AG08396 (cell line): ENCODE measurements at places on chromosomes 11 and 22.

DNA sequence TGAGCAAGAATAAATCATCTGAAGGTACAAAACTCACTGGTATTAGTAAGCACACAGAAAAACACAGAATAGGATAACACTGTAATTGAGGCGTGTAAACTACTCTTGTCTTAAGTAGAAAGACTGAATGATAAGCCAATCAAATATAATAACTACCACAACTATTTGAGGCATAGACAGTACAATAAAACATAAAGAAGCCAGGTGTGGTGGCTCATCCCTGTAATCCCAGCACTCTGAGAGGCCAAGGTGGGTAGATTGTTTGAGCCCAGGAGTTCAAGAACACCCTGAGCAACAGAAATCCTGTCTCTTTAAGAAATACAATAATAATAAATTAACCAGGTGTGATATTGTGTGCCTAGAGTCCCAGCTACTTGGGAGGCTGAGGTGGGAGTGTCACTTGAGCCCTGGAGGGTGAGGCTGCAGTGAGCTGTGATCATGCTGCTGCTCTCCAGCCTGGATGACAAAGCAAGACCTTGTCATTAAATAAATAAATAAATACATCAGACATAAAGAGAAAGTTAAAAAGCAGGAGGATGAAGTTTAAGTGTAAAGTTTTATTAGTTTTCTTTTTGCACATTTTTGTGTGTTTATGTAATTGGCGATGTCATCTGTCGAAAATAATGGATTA is 390.6 kb downstream of the DYNC2H1 start:
- DNase-seq = no peak

DNA sequence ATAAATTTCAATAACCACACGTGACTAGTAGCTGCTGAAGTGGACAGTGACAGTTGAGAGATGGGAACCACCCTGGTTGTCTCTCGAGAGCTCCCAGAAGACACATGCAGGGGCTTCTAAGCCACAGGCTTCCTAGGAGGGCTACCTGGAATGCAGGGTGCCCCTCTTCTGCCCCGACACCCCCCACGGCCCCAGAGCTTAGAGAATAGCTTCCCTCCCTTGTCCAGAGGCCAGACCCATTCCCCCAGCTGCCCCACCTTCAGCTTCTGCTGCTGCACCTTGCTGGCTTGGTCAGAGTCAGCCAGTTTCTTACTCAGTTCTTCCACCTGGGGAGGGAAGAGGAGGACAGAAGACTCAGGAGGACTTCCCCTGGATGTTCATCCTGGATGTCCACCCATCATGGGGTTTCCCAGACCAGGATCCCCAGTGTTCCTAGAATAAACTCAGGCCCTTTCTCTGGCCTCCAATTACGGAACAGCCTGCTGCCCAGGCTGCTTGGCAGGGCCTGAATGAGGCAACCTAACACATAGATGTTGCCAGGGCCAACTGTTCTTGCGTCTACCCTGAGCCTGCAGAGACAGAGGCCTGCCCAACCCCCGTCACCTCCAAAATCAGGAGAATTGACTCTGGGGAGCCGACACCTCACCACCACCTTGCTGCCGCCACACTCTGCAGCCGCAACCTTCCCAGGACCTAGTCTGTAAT is 12.0 kb downstream of the IL18BP start:
- DNase-seq = no peak

- no peak for DNase-seq
These were observed 961 bp downstream of the KCNA4 start for GRCh38 chr11:30015725-30016412.

DNA sequence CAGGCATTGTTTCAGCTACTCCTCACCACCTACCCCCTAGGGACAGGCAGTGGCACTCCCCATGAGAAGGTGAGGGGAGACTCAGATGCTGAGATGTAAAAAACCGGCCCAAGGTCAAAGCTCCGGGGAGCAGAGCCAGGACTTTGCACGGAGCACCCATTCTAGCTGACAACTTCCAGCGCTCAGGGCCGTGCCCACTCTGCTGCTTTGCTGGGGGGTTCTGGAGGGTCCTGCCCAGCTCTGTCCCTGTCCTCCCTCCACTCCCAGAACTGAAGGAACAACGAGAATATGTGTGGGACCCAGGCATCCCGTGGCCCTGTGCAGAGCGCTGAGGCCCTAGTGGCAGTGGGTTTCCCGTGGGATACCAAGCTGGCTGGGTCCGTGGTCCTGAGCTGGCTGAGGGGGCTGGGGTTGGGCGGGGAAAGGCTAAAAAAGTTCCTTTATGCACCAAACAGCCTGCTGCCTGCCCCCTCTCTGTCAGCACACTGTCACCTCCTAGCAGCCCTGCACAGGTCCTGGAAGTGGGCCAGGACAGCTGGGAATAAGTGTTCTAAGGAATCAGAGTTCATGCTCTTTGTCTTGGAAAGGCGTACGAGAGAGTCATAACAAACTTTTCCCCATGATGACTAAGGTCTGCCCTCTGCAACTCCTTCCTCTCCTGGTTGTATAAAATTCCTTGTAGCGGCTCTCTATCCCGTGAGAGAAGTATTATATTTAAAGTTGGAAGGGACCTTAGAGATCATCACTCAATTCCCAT is 1.9 kb downstream of the MS4A10 start:
- DNase-seq = peak; percentile 63

DNA sequence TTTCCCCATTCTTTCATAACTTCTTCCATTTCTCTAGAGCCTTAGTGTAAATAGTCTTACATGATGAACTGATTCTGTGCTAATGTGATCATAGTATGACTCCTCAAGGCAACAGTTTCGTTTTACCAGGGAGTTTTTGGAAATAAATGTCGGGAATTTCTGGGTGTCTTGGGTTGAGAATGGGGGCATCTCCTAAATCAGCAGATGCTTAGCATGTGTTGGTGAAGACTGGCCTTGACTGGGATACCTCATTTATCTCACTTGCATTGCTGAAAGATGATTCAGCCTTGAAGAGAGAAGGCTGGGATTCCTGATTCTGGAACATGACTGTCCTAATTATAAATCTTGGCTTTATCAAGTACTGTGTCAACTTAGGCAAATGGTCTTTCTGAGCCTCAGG is 115.7 kb upstream of the C11orf87 start:
- DNase-seq = no peak

DNA sequence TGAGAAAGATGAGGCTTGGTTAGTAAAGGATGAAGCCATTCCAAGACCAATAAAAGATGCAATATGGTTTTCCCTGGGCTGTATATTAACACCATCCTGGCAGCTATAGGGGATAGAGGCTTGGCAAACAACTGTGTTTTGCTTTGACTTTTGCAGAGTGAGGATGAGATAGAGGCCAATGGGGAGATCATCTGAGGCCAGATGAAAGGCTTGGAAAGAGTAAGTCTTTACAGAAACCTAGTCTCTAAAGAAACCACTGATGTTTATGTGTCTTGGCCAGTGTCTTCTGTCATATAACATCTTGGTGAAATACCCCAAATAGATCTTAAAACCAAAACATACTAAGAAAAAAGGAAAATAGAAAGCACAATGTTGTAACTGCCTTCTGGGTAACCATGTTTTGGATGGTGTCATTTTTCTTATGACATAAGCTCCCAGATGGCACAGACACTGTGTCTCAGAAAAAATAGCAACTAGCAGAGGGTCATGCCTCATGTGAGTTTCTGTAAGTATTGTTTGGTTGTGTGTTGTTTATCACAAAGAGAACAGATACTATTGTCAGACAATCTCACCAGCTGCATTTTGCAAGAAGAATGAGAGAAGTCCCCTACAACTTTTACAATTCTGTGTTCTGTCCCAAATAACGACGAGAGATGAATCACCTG is 305.4 kb downstream of the ST3GAL4 start:
- no peak for DNase-seq

- no peak for DNase-seq
These were observed 206.4 kb downstream of the BLID start for GRCh38 chr11:121909596-121909995.

GRCh38 chr11:86785576-86785975 is 14.8 kb upstream of the PRSS23 start:
- DNase-seq = no peak

- DNase-seq = no peak
These were observed 49.2 kb downstream of the LIF start for GRCh38 chr22:30197389-30197788.

DNA sequence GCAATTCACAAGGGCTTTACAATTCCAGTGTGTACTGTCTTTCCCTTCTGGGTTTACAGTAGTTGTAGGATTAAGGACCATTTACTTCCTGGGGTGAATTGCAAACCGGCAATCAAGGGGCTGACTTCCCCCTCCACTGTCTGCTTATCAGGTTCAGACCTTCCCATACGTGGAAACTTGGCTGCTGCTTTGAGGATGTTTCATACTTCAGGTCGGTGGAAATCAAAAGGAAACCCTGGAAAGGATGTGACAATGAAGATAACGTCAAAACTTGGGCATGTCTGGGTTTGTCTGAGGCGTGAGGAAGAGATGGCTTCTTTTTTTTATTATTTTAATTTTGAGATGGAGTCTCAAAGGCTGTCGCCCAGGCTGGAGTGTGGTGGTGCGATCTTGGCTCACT is 2.1 kb upstream of the RTCB start:
- DNase-seq = no peak

DNA sequence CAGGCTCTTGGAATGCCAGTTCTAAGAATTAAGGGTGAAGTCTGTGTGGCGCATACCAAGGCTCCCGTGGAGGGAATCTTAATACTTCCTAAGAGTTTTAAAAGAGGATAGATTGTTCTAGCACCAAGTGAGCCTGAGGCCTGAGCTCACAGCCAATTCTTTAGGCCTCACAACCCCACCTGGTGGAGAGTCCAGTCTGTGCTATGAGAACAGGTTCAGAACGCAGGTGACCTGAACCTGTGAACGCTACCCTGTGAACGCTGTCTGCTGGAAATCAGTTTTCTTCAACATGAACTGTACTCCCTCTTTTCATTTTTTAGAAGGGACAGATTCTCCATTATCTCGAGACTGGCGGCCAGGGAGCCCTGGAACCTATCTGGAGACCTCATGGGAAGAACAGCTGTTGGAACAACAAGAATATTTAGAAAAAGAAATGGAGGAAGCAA is 43.2 kb upstream of the DLAT start:
- DNase-seq = no peak

DNA sequence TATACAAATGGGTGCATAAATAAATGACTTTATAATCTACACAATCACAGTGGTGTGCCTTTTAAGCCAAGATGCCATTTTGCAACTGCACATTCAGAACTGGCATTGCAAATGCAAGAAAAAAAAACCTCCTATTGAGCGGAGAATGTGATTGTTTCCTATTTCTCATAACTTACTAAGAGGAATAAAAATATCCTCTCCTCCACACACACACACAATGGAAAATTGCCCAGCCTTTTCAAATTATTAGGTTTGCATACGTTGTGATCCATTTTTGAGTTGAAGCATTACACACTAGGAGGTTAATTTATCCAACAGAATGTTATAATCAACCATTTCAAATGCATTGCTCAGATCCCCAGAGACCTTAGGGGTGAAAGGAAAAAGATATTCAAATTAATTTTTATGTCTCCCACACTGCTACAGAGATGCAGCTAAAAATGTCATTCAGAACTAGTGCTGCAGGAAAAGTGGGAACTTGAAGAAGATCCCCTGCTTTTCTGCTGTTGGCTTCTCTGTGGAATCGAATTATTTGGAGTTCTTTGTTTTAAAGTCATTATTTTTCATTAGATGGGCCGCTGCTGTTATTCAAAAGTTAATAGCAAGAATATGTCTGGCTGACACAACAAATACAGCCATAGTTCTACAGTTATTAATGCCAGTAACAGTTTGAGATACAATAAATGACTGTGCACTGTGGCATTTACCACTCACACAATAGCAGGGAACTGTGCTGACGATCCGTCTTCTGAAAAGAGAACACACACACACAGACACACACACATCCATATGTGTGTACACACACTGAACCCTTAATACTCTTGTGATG is 299.9 kb upstream of the ANO5 start:
- DNase-seq = no peak

GRCh38 chr22:33780531-33781136 is 139.6 kb downstream of the LARGE1 start:
- DNase-seq = no peak

DNA sequence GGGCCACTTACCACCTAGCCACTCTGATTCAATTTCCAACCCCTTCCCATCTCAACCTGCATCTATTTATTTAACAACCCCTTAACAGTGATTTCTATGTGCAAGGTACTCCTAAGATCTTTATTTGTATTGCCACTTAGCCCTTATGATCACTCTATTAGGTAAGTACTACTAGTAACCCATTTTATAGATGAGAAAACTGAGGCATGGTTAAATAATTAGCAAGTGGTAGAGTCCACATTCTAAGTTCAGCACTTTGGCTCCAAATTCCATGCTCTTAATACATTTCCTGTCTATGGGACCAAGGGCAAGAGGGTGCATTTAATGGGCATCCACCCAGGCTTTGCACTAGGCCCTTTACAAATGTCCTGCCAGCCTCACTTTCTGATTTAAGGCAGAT is 38.1 kb upstream of the CSNK2A3 start:
- DNase-seq = no peak

DNA sequence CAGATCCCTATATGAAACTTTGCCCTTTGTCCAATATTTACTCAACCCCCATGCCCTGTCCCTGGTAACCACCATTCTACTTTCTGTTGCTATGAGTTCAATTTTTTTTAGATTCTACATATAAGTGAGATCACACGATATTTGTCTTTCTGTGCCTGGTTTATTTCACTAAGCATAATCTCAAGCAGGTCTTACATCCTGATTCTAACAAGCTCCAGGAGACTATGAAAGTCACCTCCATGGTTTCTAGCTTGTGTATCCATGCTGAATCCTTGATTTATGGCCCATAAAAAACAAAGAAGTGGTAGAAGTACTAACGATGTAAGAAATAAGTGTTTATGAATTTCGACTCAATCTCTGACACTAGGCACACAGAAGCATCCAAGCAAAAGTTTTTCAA is 68.0 kb downstream of the OR5AK2 start:
- no peak for DNase-seq

- DNase-seq = no peak
These were observed 50.7 kb downstream of the TSPAN18 start for GRCh38 chr11:44777209-44778194.

GRCh38 chr22:23227380-23227779 is 47.1 kb downstream of the BCR start:
- no peak for DNase-seq

DNA sequence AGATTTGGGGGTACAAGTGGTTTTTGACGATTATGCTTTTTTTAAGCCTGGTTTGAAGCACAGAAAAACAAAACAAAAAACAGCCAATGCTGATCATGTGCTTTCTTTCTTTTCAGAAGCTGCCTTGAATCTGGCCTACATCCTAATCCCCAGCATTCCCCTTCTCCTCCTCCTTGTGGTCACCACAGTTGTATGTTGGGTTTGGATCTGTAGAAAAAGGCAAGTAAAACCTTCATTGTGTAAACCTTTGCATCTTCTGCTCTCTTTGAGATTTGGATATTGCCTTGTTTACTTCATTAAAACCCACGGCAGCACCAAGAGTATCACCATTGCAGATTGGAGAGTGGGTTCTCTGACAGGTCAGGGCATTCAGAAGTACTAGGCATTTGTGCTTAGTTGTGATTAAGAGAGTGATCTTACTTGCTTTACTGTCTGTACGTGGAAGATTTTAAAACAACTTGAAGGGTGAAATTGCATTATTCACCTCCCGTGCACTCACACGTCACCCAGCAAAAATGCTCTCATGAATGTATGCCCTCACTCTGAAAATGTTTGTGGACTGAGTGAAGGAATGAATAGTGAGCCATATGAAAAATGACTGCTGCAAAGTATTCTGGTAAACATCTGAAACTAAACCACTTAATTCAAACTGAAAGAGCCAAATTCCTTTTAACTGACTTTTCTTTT is 17.0 kb downstream of the LAYN start:
- DNase-seq = peak; percentile 65

GRCh38 chr11:131136486-131136885 is 220.2 kb upstream of the SNX19 start:
- DNase-seq = peak; percentile 35

- DNase-seq = no peak
These were observed 66.5 kb downstream of the ARHGAP42 start for GRCh38 chr11:100753571-100753970.
